Kidney (tissue), 22 donors: ENCODE measurements at places on chromosomes 5 and 9.

- peak; percentile 34 for DNase-seq
Observed at GRCh38 chr9:14311171-14311949, 2.6 kb downstream of the NFIB start.

DNA sequence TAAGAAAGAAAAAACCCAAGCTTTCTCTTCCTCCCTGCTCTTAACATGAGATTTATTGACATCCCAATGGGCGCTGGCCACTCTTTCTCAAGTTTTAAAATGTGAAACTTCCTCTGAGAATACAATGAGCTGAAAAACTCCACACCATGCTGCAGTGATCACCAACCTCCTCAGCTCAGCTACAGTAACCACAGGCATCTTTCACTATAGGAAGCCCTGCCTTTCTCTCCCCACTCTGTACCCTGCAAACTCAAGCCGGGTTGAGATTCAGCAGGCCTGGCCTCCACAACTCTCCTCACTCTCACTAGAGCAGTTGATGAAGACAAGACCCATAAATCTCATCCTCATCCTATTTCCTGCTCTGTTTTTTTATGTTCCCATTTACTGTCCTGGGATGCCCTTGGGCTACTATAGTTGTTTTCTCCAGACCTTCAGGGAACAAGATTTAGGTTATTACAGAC is 48.3 kb downstream of the SH3TC2 start:
- DNase-seq, result no peak

DNA sequence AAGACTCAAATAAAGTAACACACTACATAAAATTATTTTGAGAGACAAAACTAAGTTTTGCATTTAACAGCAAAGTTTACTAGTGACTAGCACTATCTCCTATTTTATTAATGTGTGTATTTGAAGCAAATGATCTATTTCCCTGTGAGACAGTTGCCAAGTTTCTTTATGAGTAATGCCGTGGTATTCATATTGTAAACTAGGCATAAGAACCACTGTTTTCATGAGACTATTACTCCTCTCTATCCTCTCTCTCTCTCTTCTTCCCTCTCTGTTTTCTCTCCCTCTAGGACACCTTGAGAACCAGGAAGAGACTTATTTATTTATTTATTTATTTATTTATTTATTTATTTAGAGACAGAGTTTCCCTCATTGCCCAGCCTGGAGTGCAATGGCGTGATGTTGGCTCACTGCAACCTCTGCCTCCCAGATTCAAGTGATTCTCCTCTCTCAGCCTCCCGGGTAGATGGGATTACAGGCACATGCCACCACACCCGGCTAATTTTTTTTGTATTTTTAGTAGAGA is 61.1 kb downstream of the MLANA start:
- DNase-seq, result no peak

DNA sequence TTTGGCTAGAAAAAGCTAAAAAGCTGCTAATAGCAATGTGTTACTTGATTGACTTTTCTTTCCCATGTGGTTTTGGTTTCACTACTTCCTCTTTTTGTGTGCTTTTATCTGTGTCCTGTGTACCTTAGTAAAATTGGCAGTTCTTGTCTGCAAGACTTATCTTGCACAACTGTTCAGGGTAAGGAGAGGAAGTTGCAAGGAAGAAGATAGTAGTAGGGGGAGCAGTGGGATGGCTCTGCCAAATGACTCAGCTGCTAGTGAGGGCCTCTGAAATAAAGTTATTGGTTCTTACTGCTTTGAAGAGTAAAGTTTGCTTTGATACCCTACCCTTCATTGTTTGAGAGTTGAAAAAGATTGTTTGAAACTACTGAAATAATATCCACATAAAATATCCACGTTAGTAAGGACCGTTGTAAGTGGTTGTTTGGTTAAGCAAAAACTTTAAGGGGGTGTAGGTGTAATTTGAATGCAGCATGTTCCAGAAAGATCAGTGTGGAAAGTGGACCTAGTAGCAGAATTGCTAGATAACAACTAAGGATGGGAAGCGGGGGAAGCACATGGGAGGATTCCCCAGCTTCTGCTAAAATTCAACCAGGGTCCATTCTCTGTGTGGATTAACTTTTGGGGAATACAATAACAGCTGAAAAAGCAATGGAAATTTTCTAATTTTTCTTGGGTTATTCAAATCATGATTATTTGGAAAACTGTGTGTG is 123.5 kb downstream of the SCAMP1 start:
- DNase-seq, result no peak

GRCh38 chr9:82820186-82820585 is 242.8 kb downstream of the RASEF start:
- no peak for DNase-seq

DNA sequence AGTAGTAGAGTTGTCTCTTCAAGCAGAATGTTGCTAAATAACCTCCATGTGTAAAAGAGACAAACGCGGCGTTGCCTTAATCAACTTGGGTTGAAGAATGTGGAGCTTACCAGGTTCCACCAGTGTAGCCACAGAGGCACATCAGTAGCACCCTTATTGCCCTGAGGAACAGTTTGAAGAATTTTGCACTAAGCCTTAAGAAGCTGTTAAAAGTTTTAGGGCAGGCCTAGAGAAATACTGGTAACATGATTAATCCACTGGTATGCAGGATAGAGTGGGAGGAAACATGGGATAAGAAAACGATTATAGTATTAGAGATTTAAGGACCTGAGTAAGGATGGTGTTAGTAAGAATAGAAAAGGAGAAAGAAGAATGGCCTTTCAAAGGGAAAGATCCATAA is 100.6 kb downstream of the ZCCHC7 start:
- no peak for DNase-seq
